ENCODE measurements at places on chromosomes 2 and 18. TPM values are rescaled to one million over a fixed set of nuclear protein-coding genes. Genes with fewer than 3 reads are reported as not detected.

SLC19A3 gene
- 4.2 TPM for total RNA-seq

GKN1 gene
- not detected for total RNA-seq

GRCh38 chr2:126809340-126809739 lies 89.3 kb upstream of the TEX51 start:
- no peaks in the 10 kb centered on the region for H3K36me3 ChIP-seq
- no peak overlapping the region for H3K4me3 ChIP-seq
- H3K4me1 ChIP-seq = peaks cover 10% of the 10 kb centered on the region
- H3K27ac ChIP-seq = no peak overlapping the region
- no peaks in the 10 kb centered on the region for H3K27me3 ChIP-seq
- DNase-seq = peak; percentile 57

UGT1A8 gene
- total RNA-seq = not detected

SLC35F6 gene
- 33.2 TPM for total RNA-seq

DNA sequence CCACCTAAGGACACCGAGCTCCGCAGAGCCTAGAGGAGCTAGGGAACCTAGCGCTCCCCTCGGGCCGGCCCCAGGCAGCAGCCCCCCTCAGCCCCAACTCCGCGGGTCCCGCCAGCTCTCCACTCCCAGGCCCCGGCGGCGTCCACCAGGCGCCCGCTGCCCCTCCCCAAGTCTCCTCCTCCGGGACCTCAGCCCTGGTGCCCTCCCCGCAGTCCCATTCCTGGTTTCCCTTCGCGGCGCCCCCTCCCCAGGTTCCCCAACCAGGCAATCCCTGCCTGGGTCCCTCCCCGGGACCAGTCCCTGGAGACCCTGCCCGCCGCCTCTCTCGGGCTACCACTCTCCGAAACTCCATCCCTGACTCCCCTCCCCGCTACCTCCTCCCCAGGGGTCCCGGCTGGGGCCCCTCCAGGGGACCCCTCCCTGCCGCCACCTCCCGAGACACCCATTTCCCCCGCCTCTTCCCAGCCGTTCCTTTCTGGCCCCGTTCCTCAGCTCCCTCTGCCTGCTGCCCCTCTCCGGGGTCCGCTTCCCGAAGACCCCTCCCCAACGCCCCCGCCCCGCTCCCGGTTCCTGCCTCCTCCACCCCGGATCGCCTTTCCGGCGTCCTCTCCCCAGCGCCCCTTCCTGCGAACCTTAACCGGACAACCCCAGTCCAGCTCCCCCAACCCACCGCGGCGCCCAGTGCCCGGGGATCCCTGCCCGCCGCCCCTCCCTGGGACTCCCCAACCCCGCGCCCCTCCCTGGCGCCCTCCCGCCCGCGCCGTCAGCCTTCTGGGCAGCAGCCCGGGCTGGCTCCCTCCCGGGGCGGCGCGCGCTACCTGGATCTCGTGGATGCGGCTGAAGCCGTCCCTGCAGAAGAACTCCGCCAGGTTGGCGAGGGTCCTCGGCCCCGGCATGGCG lies 678 bp downstream of the CYP27C1 start:
- H3K4me3 ChIP-seq = peak overlapping the region; percentile 88
- no peaks in the 10 kb centered on the region for H3K27me3 ChIP-seq
- peak; percentile 32 for DNase-seq
- H3K4me1 ChIP-seq = peaks cover 10% of the 10 kb centered on the region
- no peaks in the 10 kb centered on the region for H3K36me3 ChIP-seq

DNA sequence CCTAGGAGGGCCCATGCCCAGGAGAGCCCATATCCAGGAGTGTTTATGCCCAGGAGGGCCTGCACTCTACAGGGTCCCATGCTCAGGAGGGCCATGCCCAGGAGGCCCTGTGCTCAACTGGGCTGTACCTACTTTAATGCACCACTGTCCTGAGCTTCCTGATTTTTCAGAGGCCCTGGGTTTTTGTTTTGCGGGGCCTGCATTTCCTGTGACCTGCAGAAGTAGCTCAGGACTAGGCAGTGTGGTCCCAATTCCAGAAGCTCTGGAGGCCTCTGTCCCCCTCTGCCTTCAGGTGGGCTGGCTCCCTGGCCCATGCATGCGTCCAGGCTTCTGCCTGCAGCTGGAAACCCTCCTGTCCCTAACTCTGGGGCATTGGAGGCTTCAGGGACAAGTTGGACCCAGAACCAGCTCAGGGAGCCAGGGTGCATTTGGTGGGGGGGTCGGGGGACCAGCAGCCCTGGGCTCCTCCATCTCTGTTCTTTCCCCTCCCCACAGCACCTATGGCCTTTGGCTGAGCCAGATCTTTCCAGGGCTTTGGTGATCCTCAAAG lies 10.8 kb downstream of the GPR35 start:
- peaks cover 9% of the 10 kb centered on the region for H3K27me3 ChIP-seq
- H3K36me3 ChIP-seq = no peaks in the 10 kb centered on the region
- no peak overlapping the region for H3K27ac ChIP-seq
- H3K4me1 ChIP-seq = no peaks in the 10 kb centered on the region

DNA sequence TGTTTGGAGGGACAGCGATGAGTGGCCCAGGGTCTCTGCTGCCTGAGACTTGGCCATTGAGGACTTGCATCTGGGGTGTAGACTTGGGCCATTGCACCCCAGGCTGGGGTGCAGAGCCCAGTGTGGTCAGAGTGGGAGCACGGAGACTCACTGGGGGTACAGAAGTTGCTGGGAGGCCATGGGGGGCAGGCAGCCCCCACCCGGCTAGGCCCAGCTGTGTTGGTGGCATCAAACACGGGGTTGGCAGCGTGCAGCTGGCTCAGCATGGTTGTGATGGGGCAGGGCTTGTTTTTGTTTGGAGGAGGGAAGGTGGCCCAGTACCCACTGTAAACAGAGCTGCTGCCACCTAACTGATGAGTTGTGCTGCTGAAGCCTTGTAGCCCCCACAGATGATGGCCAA lies 42.1 kb downstream of the GLI2 start:
- peaks cover 23% of the 10 kb centered on the region for H3K4me1 ChIP-seq
- no peak for DNase-seq
- no peaks in the 10 kb centered on the region for H3K27me3 ChIP-seq

DNA sequence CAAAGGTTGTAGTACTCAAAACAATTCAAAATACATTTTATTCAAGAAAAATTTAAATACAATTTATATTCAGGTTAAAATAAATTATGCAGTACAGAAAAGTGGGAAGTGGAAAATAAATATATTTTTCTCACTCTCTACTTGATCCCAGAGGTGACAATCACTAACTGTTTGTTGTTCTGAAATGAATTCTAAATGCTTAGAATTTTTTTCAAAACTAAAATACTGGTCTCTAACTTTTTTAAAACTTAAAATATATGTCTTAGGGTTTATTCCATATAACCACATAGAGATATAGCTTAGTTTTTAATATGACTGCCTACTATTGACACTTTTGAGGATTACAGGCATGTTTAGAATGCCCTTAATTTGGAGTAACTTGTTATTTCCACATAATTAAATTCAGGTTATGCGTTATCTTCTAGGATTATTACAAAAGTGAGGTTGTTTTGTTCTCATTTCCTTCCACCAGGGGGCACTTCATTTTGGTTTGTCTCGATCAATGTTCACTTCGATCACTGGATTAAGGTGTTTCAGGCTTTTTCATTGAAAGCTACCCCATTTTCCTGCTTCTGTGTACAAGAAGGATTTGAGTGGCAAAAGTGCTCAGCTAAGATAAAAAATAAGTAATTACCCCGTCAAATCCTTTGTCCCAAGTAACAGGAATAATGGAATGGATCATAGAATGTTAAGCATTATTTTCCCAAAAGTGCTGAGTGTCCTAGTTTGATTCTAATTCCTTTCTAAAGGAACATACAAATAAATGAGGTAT lies 27.1 kb upstream of the TFPI start:
- peaks cover 24% of the 10 kb centered on the region for H3K4me1 ChIP-seq
- no peaks in the 10 kb centered on the region for H3K27me3 ChIP-seq
- peak overlapping the region; percentile 28 for H3K4me3 ChIP-seq
- DNase-seq = peak; percentile 79
- H3K36me3 ChIP-seq = no peaks in the 10 kb centered on the region
- no peak overlapping the region for H3K27ac ChIP-seq

- H3K4me1 ChIP-seq = peaks cover 17% of the 10 kb centered on the region
- peak overlapping the region; percentile 99 for H3K27ac ChIP-seq
- no peaks in the 10 kb centered on the region for H3K27me3 ChIP-seq
These were observed 868 bp downstream of the INO80D start for GRCh38 chr2:206084870-206085741.

CASP10 gene
- total RNA-seq = 1.2 TPM

GRCh38 chr2:160365716-160366367 lies 127.8 kb downstream of the RBMS1 start:
- no peaks in the 10 kb centered on the region for H3K36me3 ChIP-seq
- no peak overlapping the region for H3K4me3 ChIP-seq
- no peak for DNase-seq

GRCh38 chr2:9154061-9154460 lies 52.6 kb upstream of the ASAP2 start:
- DNase-seq = no peak
- no peak overlapping the region for H3K27ac ChIP-seq
- H3K4me3 ChIP-seq = no peak overlapping the region
- no peaks in the 10 kb centered on the region for H3K36me3 ChIP-seq
- no peaks in the 10 kb centered on the region for H3K27me3 ChIP-seq

IL36B gene
- total RNA-seq = not detected

- H3K27ac ChIP-seq = no peak overlapping the region
- no peaks in the 10 kb centered on the region for H3K4me1 ChIP-seq
- no peaks in the 10 kb centered on the region for H3K27me3 ChIP-seq
- no peak overlapping the region for H3K4me3 ChIP-seq
These were observed 65.4 kb downstream of the EPAS1 start for GRCh38 chr2:46362667-46363012.

DNA sequence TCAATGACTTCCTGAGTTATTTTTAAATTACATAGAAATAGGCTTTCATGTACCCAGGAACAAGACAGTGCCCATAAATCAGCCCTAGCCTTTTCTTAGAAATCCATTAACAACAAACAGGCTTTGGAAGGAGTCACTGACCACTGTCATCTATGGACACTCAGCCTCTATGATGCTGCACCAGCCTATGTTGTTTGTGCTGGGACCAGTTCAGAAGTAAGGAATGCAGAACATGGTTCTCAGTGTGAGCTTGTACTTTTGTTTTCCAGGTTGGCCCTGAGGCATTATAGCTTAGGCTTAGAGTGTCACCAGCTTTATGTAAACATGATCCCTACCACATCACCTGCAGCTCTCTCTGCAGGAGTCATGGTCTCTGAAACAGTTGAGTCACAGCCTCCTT lies 335.7 kb upstream of the CDH7 start:
- no peak overlapping the region for H3K4me3 ChIP-seq
- DNase-seq = no peak
